ENCODE measurements at places on chromosomes 3 and 15.

DNA sequence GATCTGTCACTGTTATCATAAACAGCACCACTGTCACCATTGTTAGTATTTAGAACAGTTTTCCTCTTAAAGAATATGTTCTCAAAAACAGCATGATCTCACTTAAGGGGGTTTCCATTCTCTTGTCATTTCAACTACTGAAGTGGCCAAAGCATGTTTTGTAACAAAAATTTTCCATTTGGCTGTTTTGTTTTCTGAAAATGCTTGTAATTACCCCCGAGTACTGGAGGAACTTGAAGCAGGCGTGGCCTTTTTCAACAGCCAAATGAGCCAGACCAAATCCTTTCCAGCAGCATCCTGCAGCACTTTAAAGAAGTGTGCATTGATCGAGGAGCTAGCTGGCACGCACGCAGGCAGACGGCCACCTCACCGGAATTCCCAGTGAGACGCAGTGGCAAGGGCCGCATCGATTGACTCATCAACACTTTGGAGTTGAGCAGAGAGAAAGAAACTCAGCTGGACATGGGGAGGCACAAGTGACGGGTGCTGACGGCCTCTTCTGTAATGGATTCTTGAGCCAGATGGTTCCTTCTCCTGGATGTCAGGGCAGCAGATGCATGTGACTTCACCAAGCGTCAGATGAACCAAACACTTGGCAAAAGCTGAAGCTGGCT, 234.3 kb upstream of the IGF1R start:
- no peak for DNase-seq

GRCh38 chr3:45137656-45138181, 8.5 kb downstream of the CDCP1 start:
- no peak for DNase-seq

DNA sequence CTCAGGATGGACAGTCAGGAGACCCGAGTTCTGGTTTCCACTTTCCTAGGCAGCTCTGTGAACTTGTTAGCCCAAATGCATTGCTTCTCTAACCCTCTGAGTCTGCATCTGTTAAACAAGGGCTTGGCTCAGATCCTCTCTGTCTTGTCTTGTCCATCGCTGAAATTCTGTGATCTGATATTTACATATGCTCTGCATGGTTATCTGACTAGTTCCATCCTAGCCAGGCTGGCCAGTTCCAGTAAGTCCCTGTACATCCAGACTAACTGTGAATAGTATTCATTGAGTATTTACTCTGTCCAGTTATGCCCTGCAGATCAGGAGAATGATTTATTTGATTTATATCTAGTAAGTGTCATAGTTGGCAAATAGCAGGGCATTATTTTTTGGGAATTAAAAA, 27.0 kb upstream of the SV2B start:
- no peak for DNase-seq

GRCh38 chr15:90419738-90420406, 31.8 kb downstream of the IQGAP1 start:
- no peak for DNase-seq

GRCh38 chr3:110810356-110810755, 261.3 kb upstream of the NECTIN3 start:
- no peak for DNase-seq

DNA sequence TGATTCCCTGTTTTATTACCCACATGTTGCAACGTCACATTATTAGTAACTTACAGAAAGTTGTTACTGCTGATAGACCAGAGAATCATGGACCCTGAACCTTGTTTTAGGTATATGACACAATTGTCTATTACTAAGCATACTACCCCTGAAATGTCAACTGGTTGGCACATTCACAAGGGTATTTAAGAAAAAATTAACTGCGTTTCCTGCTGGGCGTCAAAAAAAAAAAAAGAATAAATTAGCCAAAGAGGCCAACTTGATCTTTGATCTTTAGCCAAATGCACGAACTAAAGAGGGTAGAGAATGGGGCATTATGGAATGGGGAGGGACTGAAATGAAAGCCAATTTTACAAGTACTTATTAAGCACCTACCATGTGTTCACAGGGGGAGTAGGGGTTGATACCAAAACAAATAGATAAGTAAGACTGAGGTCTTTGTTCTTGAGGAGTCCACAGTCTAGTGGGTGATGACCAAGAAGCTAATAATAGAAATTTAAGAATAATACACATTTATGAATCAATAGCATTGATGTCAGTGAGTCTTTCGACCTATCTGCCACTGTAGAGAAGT, 17.8 kb upstream of the MUC13 start:
- DNase-seq, result no peak

DNA sequence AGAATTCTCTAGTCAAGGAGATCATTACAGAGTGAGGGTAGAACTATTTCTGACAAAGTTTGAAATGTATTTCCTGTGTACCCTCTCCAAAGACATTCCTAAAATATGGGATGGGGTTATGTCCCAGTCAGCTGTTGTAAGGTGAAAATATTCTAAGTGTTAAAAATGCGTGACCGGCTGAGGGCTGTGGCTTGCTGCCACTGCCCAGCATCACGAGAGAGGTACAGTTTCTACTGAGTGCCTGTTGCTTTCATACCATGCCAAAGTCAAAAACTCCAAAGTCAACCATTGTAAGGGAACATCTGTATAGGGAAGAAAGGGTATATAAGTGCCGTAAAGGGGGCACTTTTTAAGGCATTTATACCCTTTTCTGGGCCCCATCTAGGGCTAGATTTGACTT, 30.9 kb downstream of the MAP6D1 start:
- no peak for DNase-seq

GRCh38 chr3:21185816-21186314, 565.1 kb downstream of the ZNF385D start:
- DNase-seq, result no peak

DNA sequence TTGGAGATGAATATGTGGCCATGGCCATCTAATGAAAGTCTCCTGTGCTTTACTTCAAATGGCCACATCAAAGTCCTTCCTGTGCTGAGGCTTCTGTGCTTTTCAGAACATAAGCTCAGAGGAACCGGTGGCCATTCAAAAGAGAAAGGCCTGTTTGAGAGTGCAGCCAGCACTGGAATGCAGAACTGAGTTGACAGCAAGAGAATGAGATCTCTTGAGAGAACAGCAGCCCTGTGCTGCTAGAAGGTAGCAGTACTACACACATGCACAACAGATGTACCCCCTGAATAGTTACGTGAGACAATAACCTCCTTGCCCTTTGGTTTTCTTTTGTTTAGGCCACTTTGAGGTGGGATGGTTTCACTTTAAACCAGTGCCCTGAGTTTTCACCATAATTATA, 292.5 kb downstream of the PTPRG start:
- no peak for DNase-seq

DNA sequence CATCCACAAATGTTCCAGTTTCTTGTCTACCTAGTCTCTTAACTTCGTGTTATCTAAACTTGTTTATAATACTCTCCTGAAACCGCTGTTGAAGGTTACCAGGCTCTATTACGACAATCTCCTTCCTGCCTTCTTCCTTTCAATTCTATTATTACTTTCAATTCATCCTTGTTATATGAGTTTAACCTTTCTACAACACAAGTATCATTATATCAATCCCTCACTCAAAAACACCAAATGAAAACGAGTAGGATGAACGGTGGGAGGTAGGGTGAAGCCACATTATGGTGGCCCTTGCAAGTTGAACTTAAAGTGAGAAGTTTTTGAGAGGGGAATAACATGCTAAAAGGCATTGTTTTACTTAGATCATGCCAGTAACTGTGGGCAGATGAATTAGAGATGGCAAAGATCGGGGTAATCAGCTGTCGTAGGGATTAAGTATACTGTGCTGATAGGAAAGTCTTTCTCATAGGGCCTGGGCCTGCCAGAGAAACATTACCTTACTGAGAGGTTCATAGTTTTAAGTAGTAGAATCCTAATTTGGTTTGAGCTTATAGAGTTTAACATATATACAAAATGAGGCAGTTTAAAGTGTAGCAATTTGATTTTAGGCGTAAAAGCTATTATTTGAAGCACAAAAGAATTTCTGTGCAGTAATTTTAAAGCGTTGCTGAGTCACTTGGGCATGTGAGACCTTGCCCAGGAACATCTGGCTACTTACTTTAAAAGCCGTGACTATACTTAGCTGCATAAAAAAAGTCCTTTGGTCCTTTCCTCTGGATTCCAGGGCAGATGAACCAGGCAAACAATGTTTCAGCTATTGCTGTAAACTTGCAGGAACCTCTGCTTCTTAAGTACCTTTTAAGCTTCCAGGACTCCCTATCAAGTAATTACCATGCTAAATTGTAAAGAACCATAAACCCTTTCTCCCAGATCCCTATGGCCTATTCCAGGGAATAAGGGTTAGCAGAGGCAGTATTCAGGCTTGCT, 3.3 kb upstream of the CEP97 start:
- no peak for DNase-seq

DNA sequence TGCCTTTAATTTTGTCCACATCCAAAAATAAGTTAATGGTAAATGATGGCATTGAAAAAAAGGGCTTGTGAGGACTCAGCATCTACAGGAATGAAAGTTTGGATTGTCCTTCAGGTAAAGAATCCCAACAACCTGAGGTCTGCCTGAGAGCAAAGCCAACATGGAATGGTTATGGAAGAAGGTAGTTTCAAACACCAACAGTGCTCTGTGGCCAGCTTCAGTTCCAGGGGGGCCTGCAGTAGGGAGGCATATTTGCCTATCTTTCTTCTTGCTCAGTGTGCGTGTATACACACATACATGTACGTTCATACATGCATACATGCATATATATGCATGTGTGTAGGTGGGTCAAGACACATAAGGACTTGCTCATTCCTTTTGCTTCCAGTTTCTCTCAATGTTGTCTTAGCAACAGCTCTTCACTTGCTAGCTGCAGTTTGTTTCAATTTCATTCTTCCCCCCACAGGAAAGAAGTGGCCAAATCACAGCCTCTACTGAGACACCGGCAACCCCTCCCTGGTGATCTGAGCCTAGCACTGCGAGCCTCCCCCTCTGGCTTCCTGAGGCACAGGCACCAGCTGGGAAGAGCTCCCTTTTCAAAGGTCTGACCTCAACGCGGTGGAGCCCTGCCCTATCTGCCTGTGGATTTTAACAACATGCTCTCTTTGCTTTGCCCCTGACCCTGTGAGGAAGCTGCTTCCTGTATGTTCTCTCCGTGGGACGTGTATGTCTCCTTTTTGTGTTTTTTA, 146.2 kb downstream of the KLF13 start:
- no peak for DNase-seq

- DNase-seq, result no peak
Observed at GRCh38 chr3:74651885-74652284, 37.4 kb upstream of the CNTN3 start.

- DNase-seq, result no peak
Observed at GRCh38 chr3:186425788-186426730, 64.0 kb upstream of the DGKG start.

DNA sequence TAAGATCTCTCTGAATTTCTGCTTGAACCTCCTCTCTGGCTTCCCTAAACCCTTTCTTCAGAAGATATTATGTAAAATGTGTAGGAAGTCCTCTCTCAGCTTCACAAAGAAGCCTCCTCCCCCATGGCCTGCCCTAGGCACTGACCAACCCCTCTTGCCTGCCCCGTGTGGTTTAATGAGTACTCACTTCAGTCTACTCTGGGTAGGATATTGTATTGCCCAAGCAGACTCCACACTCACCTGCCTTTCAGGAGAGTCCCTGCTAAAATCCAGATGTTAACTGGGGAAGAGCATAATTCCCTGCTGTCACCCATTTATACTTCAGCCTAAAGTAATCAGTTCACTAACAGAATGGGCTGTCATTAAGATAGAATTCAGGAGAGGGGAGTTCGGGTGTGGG, 2.6 kb upstream of the AGBL1 start:
- DNase-seq, result no peak

GRCh38 chr3:123021996-123022510, 5.5 kb downstream of the SEMA5B start:
- DNase-seq, result no peak

- no peak for DNase-seq
Observed at GRCh38 chr3:33636125-33636850, 81.8 kb downstream of the CLASP2 start.

DNA sequence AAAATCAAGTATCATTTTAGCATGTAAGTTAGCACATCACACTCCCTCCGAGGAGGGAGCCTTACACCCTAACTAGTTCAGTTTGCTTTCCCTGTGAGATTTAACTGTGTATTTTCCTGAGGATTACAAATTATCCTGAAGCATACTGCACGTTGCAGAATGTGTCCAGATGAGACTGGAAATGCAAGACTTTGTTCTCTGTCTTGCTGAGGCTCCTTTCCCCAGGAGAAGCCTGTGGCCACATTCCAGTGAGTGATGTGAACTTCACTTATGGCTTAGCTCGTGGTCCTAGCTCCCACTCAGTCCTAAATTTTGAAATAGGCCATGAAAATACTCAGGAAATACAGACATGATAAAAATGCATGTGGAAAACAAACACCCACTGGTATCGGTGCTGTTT, 23.7 kb downstream of the PDZRN3 start:
- DNase-seq, result peak; percentile 67

DNA sequence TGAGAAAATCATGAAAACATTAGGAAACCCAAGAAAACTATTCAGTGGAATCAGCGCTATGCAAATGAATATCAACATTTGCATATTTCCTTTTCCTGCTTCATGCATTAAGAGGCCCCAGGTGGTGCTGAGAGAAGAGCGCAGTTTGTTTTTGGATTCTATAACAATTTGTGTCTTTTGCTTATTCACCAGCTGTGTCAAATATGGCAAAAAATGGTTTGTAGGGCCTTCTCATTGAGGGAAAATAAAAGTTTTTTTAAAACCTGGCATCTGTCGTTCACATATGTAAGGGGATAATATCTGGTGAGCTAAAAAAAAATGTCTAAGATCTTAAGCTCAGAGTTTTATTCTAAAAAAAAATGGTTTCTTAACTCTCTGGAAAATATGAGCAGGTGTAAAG, 122.5 kb upstream of the ROBO2 start:
- no peak for DNase-seq
